ENCODE measurements at places on chromosomes 7 and 10.
A peak's percentile ranks its signal among the peaks of the same experiment; 100 is the strongest.

DNA sequence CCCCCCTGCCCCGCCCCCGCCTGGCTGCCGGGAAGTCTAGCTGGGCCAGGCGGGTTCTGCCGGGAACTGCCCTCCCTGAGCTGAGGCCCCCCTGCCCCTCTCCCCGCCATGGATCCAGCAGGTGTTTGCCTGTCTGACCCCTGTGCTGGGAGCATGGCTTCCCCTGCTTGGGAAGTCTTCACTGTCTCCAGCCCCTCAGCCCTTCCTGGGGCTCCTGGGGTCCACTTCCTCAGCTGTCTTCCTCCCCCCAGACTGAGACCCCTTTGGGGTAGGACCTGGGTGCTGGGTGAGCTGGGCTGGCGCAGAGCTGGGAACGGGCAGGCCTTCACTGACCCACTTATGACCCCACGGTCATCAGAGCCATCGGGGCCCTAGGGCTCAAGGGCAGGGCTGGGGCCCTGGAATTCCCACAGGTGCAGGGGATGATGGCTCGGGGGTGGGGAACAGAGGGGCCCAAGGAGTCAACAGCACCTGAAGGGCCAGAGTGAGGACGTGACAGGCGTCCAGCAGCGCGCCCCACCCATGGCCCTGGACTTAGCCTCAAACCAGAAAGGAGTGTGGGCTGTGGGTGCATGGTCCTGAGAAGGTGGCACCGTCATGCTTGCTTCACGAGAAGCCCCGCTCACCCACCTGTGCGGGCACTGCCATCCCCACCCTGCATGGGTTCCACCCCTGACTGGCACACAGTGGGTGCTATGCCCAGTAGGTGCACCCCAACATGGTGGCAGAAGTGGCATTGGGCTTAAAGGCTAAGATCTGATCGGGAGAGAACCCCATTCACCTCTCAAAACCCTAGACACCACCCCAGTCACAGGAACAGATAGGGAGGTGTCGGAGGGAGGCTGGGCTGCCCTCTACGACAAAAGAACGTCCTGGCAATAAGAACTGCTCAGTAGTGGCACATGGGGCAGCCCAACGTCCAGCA, 16.2 kb upstream of the TNRC18 start:
- DNase-seq = no peak

- DNase-seq = no peak
These were observed 136.2 kb downstream of the WDR11 start for GRCh38 chr10:120987359-120987758.

- DNase-seq = no peak
These were observed 1.3 kb downstream of the AMPH start for GRCh38 chr7:38629651-38630510.

GRCh38 chr10:95290461-95291364, at the start of gene PDLIM1:
Gene PDLIM1, minus strand, starts transcription at chr10:95291003. Its CDS starts 88 bp downstream, at chr10:95290915.
- DNase-seq = peak; percentile 41

GRCh38 chr7:88437132-88437531, 130.4 kb upstream of the STEAP4 start:
- no peak for DNase-seq

DNA sequence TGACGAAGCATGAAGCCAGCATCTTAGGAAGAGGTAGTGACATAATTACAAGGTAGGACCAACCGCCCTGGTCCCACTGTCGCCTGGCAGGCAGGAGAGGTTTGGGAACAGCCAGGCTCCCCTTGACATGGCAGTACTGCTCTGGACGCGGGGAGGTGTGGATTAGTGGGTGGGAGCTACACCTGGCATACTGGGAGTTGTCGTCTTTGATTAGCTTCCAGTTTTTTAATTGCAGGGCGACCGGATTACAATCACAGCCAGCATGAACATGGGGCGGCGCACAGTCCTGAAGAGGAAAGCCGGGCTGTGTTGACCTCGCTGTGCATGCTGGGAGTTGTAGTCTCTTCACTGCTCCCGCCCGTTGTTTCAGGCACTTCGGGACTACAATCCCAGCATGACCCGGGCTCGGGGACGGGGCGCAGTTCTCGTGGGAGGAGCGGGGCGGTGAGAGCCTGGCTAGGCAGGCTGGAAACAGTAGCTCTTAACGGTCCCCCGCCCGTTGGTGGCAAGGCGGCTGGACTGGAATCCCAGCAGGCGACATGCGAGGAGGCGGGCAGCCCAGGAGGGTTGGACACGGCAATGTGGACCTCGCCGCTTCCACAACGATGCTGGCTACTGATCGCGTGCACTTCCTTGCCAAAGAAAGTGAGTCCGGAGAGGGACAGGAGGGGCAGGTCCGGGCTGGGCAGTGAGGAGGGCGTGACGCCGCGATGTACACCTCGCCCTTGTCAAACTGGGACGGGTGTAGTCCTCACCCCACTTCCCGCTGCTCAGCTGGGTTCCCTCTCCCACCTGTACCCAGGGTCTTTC, 98.0 kb upstream of the ZNF722 start:
- peak; percentile 88 for DNase-seq

GRCh38 chr7:49497471-49497870, 276.0 kb upstream of the VWC2 start:
- DNase-seq = no peak

GRCh38 chr7:54907981-54908380, 110.8 kb upstream of the EGFR start:
- DNase-seq = no peak

- DNase-seq = no peak
These were observed 95.4 kb downstream of the HGF start for GRCh38 chr7:81674431-81674830.

GRCh38 chr10:111146025-111146640, 69.3 kb downstream of the ADRA2A start:
- no peak for DNase-seq
